ENCODE measurements at places on chromosomes 7 and 10.

- DNase-seq: no peak
Observed at GRCh38 chr7:2008101-2008935, 224.4 kb downstream of the MAD1L1 start.

DNA sequence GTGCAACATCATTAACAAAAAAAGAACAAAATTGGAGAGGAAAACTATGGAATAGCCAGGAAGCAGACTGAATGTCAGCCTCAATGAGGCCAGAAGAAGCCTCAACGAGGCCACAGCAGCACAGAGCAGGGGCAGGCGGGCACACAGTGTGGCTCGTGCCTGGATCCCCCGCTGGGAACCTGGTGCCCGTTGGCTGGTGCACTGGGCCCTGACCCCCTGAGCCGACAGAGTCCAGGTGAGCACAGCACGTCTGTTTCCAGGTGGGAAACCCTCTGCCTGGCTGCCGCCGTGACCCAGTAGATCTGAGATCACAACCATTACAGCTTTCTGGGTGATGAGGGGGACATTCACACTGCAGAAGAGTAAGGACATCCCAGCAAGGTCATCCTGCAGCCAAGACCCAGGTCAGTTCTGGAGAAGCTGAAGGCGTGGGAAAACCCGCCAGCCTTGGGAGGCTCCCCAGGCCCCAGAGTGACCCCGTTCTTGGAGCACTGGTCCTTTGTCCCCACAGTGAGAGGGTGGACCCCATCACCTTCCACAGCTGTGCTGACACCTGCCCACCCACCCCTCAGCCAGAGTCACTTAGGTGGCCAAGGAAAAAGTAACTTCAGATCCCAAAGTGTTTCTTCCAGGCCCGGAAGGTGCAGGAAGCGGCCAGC is 222.1 kb downstream of the ADARB2 start:
- DNase-seq: no peak

DNA sequence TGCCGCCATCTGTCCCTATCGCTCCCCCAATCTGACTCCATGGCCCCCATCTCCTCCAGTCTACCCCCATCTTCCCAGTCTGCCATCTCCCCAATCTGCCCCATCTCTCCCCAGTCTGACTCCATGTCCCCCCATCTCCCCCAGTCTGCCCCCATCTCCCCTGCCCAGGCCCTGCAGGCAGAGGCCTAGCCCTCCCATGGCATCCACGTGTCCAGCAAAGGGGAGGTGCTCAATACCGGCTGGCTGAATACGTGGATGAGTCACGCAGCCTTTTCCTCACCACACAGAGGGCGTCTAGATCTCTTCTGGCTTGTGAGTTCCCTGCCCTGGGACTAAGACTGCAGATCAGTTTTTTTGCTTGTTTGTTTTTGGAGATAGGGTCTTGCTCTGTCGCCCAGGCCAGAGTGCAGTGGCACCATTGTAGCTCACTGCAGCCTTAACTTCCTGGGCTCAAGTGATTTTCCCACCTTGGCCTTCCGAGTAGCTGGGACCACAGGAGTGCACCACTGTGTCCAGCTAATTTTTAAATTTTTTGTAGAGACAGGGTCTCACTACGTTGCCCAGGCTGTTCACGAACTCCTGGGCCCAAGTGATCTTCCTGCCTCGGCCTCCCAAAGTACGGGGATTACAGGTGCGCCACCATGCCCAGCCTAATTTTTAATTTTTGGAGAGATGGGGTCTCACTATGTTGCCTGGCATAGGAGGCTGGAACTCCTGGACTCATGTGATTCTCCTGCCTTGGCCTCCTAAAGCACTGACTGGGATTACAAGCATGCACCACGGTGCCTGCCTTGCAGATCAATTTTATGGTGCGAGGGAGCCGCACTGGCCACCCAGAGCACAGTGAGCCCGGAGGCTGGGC is 15.3 kb upstream of the GPR146 start:
- peak; percentile 85 for DNase-seq

DNA sequence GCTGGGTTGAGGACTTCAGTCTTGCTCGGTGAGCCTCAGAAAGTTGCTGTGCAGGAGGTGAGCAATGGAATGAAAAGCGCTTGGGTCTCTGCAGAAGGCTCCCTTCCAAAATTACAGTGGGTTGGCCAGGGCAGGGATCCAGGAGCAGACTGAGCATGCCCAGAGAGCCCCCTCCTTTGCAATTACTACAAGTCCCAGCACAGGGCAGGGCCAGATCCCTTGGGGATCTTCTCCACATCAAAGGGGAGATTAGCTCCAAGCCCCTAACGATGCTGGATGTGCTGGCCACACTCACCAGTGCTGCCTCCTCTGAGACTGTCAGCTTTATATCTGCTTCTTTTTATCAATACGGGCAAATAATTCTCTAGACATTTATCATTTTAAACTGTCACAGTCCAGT is 337.5 kb downstream of the RPS24 start:
- no peak for DNase-seq

GRCh38 chr7:134828361-134828760 is 48.9 kb downstream of the CALD1 start:
- DNase-seq: no peak

GRCh38 chr7:1754345-1754908 is 84.3 kb downstream of the ELFN1 start:
- no peak for DNase-seq

DNA sequence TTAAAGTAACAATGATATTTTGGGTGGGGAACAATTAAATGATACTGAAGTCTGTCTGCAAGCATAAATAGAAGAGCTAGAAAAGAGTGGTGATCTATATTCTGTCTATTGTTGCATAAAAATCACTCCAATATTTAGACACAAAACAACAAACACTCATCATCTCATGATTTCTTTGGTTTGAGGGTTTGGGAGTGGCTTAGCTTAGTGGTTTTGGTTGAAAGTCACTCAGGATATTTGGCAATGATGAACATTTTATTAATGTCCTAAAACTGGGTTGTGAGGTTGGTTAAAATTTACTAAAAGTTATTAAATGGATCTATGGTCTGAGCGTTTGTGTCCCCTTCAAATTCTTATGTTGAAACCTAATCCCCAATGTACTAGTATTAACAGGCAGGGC is 54.7 kb upstream of the EGFR start:
- DNase-seq: no peak

- no peak for DNase-seq
Observed at GRCh38 chr7:140983802-140984201, 30.9 kb downstream of the MRPS33 start.

GRCh38 chr10:86670290-86670811 is 2.0 kb downstream of the LDB3 start:
- no peak for DNase-seq

DNA sequence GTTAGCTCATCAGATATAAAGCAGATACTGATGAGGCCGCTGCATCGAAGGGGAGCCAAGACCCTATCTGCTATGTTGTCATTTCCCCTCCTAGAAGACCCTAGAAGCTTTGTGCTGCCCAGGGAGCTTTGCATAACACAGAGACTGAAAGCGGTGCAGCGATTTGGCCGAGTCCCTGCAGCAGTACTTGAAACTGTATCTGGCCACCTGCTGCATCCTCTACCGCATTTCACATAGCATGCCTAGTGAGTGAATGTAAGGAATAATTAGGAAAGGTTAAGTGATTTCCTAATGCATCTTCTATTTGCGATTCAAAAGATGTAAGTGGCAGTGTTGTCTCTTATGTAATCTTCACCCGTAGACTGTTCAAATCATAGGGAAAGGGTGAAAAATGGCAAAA is 106.7 kb downstream of the LRMDA start:
- no peak for DNase-seq

- no peak for DNase-seq
Observed at GRCh38 chr10:59648711-59649201, 60.9 kb downstream of the SLC16A9 start.

DNA sequence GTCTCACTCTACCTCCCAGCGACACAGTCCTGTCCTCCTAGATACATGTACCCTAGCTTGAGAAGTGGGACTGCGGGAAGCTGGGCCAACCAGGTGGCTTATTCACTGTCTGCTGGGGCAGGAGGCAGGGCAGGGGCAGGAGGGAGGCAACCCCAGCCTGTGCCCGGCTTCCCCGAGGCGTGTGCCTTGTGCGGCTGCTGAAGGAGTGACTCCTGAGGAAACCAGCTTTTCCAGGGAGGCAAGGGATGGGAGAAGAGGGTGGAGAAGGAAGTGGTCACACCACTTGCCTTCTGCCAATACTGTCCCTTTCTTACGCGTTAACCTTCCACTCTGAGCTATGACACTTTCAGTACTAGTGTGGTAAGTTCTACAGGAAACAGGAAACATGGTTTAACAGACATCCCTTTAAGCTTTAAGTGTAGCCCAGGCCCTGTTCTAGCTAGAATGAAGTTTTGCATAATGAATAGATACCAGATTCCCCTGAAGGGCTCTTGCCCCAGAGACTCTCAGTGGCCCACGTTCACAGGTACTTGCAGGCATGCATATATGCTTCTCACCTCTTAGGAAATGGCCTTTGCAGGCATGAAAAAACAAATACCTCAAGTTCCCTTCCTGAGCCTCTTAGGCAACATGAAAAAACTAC is 40.6 kb downstream of the SYPL1 start:
- DNase-seq: no peak

DNA sequence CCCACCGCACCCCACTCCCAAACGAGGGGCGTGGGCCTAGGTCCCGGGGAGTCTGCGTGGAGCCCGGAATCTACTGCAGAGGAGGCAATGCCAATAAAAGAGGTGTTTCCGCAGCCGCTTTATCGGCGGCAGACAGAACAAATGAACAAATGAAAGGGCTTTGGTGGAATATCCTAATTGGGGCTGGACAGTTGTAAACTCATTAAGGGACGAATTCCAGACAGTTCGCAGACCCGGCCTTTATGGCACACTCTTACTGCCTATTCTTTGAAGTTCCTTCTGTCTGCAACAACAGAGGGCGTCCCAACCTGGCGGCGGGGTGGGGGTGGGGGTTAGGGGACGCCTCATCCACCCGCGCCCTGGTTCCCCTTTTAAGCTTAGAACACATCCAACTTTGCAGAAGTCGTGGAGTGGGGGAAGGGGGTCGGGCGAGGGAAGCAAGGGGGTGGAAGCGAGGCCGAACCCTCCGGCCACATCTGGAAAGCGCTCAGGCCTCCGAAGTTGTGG is 4.1 kb downstream of the HOXA9 start:
- DNase-seq: no peak

- peak; percentile 20 for DNase-seq
Observed at GRCh38 chr7:113159746-113160339, 41.5 kb upstream of the SMIM30 start.

- DNase-seq: peak; percentile 1
Observed at GRCh38 chr7:67692425-67692824, 695.8 kb downstream of the TYW1 start.

DNA sequence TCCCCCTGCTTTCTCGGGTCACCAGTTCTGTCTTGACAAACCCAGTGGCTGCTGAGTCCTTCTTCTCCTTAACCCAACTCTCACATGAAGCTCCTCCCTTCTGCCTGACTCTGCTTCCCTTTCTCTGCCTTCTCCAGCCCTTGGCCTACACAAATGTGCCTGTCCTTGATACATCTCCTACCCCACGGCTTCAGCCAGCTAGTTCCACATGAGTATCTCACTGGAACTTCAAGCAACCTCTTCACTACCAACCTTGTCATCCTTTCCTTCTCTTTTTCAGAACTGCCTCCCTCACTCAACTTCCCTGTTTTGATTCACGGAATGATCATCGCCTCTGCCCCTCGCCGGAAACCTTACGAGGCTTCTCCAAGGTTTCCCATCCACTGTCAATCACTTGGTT is 55.9 kb downstream of the PDIA4 start:
- no peak for DNase-seq

DNA sequence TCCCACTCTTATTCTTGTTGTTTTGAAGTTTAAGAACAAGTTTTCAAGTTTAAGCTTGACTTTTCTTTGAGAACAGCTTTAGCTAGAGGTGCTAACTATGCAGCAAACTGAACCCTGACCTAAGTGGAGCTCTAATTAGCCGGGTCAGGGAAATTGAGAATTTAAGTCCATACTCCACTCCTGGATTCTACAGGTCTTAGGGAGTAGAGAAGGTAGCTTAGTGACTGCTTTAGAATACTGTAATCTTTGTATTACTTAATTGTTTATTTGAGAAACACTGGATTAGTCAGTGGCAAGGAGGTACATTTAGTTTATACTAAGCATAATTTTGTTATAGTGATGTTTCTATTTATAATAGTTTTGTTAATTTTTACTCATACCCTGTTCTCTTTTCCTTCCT is 74.6 kb upstream of the STRIP2 start:
- DNase-seq: no peak

DNA sequence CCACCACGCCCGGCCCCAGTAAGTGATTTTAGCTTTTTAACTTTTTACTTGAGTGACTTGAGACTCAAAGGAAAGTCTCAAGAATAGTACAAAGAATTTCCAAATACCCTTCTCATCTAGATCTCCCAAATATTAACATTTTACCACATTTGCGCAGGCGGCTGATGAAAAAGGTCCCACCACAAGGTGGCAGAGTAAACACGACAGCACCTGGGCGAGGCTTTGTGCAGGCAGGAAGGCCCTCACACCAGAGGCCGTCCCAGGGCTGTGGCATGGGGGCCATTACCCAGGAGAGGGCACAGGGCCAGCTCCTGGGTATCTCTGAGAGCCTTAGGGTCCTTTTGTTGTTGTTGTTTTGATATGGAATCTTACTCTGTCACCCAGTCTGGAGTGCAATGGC is 50.0 kb upstream of the WIPI2 start:
- no peak for DNase-seq

DNA sequence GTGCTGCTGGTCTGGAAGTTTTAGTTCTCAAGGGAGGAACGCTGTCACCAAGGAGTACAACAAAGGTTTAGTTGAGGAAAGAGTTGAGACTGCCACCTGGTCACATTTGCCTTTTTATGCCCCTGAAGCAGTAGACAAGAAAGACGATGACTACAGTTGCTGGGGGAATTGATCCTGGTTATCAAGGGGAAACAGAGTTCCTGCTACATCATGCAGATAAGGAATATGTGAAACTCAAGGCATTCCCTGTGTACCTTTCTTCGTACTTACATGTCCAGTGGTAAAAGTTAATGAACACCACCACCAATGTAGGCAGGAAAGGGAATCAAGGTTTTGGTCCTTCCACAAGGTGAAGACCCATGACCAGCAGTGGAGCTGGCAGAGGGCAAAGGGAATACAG is 31.8 kb downstream of the SLC35B4 start:
- no peak for DNase-seq

- DNase-seq: no peak
Observed at GRCh38 chr7:87767827-87768226, 108.3 kb downstream of the SLC25A40 start.

DNA sequence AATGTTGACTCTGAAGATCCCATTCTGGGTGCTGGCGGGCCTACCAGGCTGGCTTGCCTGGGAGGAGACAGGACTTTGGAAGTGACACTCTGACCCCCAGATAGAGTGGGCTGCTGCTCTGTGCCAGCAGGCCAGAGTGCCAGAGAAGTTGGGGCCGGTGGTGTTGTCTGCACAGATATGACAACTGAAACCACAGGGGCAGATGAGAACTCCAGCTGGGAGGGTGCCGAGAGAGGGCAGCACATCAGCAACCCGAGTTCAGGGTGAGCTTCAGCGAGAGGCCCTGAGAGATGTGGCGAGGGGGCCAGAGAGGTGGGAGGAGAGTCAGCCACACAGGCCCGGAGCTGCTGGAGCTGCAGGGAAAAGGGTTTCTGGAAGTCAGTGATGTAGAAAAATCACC is 193.2 kb upstream of the MGMT start:
- DNase-seq: no peak
